Choroid plexus epithelial cell (primary cell): ENCODE measurements at places on chromosomes 6 and 20.
A peak's percentile ranks its signal among the peaks of the same experiment; 100 is the strongest.

DNA sequence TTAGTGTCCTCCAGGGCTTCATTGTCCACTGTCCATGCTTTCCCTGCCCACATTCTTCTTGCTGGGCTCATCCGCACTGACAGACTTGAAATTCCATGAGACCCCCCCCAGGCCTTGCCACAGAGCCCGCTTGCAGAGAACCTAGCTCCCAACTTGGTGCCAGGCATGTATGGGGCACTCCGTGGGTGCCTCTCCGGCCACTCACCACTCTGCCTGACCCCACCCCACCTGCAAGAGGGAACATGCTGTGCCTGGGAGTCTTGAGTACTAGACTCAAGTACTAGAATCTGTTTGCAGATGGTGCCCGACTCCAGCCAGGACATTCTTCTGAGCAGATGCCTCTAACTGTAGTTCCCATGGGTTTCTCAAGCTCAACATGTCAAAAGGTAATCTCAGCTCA lies 47.9 kb downstream of the TRERF1 start:
- DNase-seq = no peak

DNA sequence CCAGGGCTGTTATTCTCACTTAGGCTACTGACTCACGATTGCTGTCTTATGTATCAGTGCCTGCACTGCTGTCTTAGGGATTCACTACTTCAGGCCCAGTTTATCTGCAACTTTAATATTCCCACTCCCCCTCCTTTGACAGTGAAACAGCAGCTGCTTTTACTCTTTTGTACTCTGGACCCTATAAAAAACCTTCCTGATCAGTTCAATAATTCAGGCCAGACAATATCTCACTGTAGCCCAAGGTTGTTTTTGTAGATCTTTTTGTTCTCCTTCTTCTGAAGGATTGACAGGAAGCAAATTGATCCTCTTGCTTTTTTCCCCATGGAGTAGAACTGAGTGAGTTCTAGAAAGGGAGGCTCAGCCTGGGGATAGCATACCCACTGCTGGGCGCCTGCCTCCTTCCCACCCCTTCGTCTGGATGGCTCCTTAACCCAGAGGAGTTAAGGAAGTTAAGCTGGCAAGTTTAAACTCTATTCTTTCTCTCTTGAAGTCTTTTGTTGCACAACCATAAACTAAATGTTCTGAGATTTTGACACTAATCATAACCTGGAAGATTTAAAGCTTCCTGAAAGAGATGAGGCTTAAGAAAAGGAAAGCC lies 22.0 kb upstream of the EYS start:
- no peak for DNase-seq

DNA sequence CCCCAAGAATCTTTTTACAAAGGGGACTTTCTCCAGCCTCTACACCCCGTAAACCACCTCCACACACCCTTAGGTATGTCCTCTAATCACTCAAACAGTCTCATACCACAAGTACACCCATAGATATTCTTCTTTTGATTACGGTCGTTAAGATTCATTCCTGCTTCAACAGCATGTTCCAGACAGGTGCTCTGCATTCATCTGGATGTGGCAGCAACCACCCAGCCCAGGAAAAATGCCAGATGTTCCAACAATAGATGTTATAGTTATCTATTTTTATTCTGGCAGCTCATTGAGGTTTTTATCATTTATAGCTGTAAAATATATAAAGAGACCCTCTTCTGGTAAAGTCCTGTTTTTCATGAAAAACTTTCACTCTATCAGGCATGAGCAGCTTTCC lies 60.7 kb downstream of the SIM1 start:
- DNase-seq = no peak

DNA sequence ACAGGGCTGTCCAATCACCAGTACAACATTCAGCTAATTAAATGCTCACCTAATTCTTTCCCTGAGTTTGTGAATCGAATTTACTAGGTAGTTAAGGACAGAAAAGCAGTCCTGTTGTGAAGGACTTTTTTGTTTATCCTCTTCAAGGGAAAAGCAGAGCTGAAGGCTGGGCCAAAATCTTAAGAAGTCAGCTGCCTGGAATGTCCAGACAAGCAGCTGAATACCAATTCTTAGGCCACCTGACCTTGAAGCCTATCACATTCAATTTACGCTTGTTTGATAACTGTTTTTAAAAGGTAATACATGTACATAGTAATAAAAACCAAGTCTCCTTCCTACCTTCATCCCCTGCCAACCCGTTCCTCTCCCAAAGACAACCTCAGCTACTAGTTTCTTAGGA lies 56.4 kb downstream of the UQCC1 start:
- DNase-seq = peak; percentile 67

DNA sequence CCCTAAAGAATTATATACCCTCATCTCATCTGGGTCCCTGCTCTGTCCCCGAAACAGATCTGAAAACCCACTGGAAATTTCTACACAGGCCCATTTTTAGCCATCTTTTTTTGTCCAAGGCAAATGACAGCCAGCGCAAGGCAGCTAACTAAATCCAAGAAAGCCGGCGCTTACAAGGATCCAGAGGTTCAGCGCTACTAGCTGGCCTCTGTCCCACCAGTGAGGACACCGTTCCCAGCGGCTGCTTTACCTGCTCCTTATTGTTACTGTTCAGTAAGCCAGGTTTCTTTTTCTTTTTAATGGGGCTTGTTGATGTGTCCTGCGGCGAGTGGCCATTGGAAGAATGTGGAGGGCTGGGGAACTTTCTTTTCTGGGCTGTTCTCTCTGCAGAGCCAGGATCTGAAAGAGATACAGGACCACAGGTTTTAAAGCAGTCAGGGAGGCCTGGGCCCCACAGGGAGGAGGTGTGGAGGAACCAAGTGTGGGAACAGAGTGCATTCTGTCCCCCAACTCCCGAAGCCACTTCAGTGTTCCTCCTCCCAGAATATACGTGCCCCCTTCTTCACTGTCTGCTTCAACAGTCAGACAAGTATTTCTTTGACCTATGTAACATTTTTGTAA lies 46.6 kb downstream of the ZMYND8 start:
- DNase-seq = no peak
